Stimulated activated CD4-positive, alpha-beta T cell treated with anti-CD3 and anti-CD28 coated beads, Interleukin-15, amount 100 ng/mL, for 1 hour (primary cell): ENCODE measurements at places on chromosomes 7 and 10.

GRCh38 chr10:116133634-116134033, 139.4 kb downstream of the GFRA1 start:
- no peak for DNase-seq

DNA sequence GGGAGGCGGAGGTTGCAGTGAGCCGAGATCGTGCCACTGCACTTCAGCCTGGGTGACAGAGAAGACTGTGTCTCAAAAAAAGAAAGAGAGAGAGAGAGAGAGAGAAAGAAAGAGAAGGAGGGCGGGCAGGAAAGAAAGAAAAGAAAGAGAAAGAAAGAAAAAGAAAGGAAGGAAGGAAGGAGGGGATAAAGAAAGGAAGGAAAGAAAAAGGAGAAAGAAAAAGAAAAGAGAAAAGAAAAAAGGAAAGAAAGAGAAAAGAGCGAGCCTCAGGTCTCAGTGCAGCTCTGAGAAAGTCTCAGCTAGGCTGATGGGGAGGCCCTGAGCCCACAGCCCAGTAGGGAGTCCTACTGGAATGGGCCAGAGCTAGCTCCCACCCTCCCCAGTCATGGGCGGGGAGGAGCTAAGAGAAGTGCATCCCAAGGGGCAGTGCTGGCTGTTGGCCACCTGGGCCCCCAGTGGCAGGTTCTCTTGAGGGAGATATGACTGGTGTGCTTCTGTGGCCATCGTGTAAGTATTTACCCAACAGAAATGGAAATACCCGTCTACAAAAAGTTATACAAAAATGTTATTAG, 69.3 kb downstream of the ABRAXAS2 start:
- DNase-seq = no peak

DNA sequence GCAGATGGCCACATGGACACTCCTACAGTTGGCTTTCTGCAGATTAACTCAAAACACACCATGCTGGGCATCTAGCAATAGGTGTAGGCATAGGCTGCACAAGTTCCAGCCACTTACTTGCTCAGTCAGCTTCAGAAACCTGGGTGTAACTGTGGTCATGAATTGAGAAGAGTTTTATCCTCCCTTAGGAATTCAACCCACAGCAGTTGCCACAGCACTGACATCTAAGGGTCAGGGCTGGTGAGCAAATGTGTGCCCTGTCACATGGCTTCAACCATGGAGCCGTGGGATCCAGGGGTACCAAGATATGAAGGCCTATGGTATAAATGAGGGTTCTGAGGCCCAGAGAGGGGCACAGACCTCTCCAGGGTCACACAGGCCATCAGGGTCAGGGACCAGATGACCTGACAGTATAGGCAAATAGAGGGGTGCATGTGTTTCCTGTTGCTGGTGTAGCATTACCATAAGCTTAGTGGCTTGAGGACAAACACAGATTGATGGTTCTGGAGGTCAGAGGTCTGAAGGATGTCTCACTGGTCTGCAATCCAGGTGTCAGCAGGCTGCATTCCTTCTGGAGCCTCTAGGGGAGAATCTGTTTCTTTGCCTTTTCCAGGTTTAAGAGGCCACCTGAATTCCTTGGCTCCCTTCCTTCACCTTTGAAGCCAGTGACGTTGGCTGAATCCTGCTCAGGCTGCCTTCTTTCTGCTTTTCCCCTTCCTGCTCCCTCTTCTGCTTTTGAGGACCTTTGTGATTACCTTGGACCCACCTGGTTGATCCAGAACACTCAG, 24.1 kb downstream of the MINDY4 start:
- no peak for DNase-seq

DNA sequence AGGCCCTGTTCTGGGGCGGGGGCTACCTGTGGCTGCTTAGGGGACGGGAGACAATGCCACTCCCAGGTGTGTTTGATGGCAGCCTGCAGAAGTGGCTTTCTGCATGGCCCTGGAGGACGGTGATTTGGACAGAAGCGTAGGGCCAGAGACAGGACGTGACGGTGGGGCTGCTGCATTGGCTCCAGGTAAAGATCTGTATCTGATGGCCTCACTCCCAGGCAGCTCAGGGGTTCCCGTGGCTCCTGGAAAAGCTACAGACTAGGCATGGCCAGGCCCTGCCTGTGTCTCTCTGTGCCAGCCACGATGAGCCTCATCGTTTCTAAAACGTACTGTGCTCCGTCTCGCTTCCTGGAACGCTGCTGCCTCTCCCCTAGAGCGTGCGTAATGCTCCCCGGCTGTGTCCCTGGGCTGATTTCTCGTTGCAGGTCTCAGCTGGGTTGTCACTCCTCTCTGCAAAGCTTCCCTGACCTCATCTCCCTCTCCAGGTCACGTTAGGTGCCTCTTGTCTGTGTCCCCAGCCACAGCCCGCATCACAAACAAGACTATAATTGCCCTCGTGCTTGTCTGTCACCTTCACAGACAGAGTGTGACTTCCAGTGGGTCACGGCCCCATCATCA, 12.6 kb downstream of the GTF2IRD1 start:
- DNase-seq = no peak

DNA sequence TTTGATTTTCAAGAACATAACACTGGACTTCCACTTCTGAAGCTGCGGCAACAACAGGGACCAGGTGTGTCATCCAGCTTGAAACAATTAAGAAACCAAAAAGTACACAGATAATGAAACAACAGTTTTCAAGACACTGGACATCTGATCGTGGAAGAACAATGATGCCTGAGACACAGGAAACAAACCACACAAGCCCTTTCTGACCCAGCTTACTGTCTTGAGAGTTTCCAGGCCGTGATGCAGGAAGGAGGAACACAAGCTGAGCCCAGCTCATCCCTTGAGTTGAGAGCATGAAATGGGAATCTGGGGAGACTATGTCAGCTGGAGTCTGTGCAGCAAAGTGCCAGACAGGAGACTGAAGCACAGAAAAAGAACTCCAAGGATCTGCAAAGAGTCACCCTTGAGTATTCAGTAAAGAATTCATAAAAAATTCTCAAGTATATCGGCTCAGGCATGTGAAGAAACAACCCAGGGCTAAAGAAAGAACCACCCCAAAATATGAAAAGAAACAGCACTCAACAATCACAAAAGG, 91.6 kb downstream of the RNF32 start:
- no peak for DNase-seq

- DNase-seq = no peak
Measured at GRCh38 chr7:21256310-21256877, 171.5 kb upstream of the SP4 start.

- DNase-seq = no peak
Measured at GRCh38 chr7:85405016-85405902, 218.4 kb upstream of the SEMA3D start.

- DNase-seq = no peak
Measured at GRCh38 chr10:132506711-132507408, 30.7 kb upstream of the INPP5A start.

GRCh38 chr10:115895166-115895565, 377.8 kb downstream of the GFRA1 start:
- DNase-seq = no peak
